ENCODE measurements at places on chromosomes 7 and 10.

DNA sequence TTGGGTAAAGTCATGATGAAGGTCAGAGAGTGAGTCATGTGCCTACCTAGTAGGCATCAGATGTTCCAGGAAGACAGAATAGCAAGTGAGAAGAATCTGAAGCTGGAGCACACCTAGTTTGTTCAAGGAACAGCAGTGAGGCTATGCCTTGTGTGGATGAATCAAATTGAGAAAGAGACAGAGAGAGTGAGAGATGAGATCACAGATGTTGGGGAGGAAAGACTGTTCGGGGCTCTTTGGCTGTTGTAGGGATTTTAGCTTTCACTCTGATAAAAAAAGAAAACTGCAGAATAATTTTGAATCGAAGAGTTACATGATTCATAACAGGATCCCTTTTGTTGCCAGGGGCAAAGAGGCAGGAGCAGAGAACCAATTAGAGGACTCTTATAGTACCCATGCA, 6.3 kb downstream of the LIPF start:
- no peak for DNase-seq

DNA sequence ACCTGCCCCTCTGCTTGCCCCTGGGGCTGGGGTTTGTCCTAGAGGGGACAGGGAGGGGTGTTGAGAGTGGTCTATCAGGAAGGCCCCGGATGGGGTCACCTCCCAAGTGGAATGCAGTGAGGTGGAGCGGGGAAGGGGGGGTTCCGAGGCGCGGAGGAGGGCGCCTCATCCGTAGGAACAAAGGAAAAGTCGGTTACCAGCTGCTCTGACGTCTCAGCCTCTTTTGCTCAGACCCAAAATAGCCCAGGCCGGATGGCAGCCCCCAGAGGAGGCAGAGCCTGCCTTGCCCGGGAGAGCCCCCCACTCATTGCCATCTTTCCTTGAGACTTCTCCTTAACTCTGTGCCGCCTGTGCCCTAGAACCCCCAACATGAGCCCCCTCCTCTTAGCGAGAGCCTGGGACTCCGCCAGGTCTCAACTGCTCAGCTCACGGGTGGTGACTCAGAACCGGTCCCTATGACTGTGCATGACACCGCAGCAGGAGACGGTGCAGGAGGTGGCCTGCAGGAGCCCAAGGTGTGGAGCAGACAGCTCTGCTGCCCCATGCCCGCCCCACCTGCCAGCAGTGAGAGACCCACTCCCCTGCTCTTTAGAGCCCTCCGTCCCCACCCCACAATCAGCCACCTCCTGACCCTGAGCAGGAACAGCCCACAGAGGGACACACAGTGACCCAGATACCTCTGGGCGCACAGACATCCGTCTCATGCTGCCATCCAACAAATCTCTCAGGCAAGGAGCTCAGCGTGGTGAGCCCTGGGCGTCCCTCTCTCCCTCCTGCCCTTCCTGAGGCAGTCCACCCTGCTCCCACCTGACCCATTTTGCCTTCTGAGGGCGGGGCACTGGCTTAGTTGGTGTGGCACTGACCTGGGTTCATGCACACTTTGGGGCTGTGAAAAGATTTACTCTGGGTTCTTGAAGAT, 13.1 kb downstream of the STX1A start:
- DNase-seq, result no peak

DNA sequence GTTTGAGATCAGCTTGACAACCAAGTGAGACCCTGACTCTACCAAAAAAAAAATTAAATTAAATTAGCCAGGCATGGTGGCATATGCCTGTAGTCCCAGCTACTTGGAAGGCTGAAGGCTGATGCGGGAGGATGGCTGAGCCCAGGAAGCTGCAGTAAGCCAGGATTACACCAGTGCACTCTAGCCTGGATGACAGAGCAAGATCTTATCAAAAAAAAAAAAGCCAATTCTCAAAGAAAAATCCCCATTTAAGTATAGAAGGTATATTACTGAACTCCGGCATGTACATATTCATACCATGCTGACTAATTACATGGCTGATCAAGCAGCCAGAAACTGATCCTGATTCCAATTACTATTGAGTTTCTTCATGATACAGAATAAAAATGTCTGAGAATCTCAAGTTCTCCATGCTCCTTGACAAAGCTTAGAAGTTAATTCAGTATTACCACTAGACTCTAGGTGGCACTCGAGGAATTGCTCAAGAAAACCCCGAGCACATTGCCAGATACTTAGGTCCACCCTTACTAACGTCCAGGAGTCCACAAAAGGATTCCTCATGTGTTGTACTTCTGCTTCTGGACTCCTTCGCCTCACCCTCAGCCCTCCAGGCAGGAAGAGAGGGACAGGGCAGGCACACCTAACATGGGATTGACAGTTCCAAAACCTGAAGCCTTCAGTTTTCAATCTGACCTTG, 148.9 kb downstream of the PARD3 start:
- DNase-seq, result no peak

DNA sequence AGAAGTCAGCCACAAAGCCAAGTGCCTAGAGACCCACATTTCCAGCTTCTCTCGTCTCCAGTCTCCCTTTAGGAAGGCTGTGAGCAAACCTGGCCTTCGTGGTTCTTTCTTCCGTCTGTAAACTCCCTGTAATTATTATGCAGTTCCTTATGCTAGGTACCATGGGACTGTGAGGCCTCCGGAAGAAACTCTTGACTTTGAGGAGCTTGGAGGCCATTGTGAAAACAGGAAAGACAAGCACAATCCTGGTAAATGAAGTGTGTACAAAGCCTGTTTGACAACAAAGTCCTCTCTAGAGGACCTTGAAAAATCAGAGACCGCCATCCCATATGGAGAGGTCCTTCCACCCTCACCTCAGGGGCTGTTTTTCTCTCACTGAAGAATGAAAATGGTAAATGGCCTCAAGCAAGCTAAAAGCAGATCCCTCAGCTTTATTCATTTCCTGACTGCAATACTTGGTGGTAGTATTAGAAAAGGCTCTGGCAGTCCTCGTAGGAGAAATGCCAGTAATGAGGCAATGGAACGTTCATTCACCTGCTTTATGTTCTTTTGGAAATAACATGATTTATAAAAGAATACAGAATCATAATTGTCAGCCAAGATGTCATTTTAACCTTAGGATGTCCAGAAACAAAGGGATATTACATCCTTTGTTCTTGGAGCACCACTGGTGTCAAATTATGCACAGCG, 926.4 kb downstream of the LRMDA start:
- DNase-seq, result no peak

DNA sequence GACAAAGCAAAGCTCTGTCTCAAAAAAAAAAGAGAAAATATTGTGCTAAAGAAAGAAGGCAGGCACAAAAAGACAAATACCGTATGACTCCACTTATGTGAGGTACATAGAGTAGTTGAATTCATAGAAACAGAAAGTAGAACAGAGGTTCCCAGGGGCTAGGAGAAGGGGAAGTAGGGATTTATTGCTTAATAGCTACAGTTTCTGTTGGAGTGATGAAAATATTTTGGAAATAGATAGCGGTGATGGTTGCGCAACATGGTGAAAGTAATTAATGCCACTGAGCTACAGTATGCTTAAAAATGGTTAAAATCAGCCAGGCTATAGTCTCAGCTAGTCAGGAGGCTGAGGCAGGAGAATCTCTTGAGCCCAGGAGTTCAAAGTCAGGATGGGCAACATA, 18.5 kb upstream of the NPFFR1 start:
- DNase-seq, result no peak

DNA sequence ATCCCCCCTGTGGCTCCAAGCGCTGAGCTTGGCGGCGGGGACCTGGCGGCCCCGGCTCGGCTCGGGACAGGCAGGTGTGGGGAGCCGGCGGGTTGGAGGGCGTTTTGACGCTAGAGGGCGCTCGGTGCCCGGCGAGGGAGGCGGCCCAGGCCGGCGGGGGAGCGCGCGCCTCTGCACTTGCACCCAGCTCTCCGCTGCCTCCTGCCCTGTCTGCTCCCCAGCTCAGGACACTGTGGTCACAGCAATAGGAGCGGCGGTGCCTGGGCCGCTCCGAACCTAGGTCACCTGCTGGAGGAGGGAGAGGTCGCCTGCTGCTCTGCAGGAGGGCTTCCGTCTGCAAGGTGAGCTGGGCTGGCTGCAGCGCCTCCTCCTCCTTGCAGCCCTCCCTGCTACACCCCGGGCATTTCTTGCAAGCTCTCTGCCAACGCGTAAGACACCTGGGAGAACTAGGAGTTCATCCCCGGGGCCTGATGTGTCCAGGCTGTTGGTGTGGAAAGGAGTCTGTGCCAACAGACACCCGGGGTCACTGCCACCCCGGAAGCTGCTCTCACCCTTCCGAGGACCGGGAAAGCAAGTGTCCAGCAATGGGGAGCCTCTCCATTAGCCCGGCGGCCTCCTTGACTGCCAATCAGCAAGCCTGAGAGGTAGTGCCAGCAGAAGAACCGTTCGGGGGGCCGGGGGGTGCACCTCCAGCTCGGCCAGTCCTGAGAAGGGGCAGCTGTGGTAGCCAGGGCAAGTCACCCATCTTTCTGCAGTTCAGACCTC, 620.4 kb downstream of the GALNT17 start:
- no peak for DNase-seq

GRCh38 chr7:153943457-153943856, 108.7 kb upstream of the DPP6 start:
- no peak for DNase-seq

DNA sequence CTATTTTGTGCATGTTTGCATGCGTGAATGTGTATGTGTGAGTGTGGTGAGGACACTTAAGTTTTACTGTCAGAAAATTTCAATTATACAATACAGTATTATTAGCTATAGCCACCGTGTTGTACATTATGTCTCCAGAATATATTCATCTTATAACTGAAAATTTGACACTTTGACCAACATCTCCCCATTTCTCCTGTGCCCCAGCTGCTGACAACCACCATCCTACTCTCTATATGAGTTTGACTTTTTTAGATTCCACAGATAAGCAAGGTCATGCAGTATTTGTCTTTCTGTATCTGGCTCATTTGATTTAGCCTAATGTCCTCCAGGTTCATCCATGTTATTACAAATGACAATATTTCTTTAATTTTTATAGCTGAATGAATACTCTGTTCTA, 195.0 kb downstream of the GPR37 start:
- no peak for DNase-seq

DNA sequence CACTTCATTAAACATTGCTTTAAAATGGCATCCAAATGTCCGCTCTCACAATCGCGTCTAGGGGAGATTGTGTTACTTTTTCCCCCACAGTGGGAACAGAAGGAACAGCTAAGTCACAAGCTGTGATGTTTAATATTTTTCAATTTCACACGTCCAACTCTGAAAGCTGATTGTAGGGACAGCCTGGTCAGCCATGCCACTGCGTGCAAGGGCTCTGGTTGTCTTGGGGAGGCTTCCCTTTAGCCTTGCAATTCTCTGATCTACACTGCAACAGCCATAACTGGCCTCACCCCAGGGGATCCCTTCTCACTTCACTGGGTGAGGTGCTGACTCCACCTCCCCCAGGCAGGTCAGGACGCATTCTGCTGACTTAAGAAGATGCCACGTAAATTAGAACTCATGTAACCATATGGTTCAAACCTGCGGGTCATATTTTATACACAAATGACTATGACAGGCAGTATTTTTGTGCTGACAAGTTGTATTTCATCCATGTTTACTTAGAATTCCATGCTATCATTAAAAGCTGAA, 425.2 kb upstream of the NFE2L3 start:
- no peak for DNase-seq

GRCh38 chr10:102433619-102434046, 1.3 kb upstream of the CUEDC2 start:
- no peak for DNase-seq

DNA sequence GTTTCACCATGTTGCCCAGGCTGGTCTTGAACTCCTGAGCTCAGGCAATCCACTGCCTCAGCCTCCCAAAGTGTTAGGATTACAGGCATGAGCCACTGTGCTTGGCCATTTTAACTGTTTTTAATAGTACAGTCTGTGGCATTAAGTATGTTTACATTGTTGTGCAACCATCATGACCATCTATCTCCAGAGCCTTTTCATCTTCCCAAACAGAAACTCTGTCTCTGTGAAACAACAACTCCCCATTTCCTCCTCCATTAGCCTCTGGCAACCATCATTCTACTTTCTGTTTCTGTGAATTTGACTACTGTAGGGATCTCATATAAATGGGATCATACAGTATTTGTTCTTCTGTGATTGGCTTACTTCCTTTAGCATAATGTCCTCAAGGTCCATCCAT, 48.3 kb upstream of the SEPHS1 start:
- DNase-seq, result no peak

Measured in activated CD8-positive, alpha-beta memory T cell treated with anti-CD3 and anti-CD28 coated beads, Interleukin-2, amount 50 U/mL, for 4 hours (primary cell).